ENCODE measurements at places on chromosomes 1 and 21. TPM values are rescaled to one million over a fixed set of nuclear protein-coding genes. Genes with fewer than 3 reads are reported as not detected.
A peak's percentile ranks its signal among the peaks of the same experiment; 100 is the strongest.

Gene TINAGL1
- 229 TPM for total RNA-seq

DNA sequence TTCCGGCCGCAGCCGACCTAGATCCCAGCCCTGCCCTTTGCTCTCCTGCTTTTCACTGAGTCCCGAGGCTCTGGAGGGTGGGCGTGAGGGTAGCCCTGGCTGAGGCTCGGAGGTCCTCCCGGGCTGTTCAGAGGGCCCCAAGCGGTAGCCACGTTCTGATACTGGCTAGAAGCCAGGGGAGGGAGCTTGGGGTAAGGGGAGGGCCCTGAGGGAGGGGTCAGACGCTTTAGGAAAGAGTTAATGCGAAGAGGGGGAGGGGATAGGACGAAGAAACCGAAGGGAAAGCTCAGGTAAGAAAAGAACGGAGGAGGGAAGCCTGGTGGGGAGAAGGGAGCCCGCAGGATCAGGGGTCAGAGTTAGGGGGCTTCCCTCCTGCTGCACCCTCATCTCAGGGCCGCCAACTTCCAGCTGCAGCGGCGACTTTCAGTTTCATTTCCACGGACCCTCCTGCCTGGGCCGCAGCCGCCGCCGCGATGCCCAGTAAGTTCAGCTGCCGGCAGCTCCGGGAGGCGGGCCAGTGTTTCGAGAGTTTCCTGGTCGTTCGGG is at the start of gene MOV10:
Gene MOV10 (plus strand): TSS at position 220 of the 546 bp plus-strand sequence. CDS start 254 bp downstream, at position 474.
- DNase-seq, result peak; percentile 76

- DNase-seq, result peak; percentile 69
These were observed 37.3 kb downstream of the ADARB1 start for GRCh38 chr21:45111703-45112102.

DNA sequence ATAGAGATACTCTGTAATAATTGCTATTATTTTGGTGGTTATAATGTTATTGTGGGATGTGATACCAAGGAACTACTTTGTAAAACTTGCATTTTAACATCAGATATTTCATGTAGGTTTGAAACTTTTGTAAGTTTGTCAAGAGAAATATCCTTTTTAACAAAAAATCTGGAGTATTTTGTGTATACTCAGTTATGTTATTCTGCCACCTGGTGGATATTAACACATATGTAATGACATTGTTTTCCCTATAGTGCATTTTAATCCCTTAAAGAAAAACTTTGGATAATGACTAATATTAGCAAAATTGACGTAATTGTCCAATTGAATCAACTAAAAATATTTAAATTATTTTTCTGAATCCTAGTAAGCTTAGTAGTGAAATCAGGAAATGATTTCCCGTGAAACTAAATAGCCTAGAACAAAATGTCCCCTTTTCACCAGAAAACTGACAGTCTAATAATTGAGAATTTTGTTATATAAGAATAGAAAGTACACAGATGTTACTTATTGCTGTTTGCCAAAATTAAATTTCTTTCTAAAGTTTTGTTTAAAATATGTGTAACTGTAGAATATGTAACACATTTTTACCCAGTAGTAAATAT is 39.6 kb downstream of the KCTD3 start:
- no peak for DNase-seq

- DNase-seq, result no peak
These were observed 12.7 kb downstream of the TESK2 start for GRCh38 chr1:45478121-45478814.

DNA sequence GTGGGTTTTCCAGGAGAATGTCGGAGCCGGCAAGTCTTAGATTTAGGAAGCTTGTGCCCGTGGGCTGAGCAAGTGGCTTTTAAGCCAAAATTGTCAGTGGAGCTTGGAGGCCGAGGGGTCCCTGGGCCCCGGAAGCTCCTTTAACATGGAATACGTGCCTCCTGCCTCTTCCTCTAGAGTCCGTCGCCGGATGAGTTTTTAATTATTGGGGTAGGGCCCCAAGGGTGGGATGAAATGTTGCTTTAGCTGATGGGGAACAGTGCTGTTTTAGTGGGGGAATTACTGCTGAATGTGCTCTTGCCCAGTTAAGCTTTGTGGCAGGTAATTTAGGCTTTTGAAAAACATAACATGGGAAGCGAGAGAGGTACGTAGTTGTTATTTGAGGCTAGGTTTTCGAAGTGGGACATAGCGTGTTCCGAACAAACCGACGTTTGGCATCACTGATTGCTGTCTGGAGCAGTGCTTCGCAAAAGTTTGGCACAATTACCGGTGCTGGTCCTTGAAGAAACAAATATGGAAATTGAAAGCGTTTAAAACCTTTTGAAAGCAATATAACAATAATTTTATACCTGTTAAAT is 786 bp downstream of the RPL5 start:
- DNase-seq, result peak; percentile 49

Gene CR1
- total RNA-seq, result 0.78 TPM

DNA sequence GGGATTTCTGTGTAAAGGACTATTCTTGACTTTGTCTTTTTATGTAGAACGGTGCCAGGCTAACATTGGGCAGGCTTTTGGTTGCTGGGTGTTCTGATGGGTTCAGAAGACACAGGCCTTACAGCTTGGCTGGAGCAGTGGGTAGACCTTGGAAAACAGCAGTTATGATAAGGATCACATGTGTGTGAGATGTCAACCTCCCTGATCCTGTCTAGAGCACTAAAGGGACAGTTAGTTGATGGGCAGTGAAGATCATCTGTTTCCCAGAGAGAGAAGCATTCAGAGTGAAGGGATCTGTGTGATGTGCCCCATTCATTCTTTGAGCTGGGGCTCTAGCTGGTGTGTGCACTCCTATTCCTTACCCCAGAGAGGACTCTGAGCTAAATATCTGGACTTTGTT is 88.0 kb downstream of the NOS1AP start:
- DNase-seq, result no peak

GRCh38 chr21:45983981-45984551 is 2.5 kb downstream of the COL6A1 start:
- DNase-seq, result no peak

GRCh38 chr21:24183077-24183476 is 1424.2 kb downstream of the MRPL39 start:
- no peak for DNase-seq

DNA sequence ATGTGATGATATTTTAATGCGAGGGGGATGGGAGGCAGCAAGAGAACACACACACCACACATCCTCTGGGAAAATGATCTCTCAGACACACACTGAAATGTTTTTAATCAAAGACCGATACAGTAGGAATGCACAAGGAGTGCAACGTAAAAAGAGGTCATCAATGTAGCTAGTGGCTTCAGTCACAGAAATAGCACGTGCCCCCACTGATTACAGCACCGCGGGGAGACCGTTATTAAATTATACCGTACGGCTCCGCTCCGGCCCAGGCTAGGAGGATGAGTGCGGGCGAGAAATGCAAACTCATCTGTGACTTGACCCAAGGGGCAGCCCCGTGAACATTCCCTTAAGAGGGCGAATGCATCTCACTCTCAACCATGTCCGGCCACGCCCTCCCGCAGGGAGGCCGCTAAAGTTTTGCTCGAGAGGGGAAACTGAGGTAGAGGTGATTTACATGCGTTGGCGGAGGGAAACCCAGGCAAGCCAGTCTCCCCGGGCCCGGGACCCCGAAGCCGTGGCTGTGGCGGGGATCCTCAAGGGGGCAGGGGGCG is 552 bp downstream of the UBR4 start:
- peak; percentile 49 for DNase-seq

DNA sequence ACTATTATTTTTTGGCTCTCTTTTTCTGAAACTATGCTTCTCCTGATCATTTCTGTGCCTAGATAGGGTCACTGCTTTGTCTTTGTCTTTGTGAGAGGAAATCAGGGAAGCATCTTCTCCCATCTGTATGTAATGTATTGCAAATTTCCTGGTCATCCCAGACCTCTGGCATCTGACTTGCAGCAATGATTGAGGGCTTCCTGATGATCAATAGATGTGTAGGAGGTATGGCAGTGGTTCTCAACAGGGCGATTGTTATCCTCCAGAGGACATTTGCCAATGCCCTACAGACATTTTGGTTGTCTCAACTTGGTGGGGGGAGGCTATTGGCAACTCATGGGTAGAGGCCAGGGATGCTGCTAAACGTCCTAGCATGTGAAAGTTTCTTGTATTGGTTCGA is 64.7 kb downstream of the RGL1 start:
- DNase-seq, result no peak

DNA sequence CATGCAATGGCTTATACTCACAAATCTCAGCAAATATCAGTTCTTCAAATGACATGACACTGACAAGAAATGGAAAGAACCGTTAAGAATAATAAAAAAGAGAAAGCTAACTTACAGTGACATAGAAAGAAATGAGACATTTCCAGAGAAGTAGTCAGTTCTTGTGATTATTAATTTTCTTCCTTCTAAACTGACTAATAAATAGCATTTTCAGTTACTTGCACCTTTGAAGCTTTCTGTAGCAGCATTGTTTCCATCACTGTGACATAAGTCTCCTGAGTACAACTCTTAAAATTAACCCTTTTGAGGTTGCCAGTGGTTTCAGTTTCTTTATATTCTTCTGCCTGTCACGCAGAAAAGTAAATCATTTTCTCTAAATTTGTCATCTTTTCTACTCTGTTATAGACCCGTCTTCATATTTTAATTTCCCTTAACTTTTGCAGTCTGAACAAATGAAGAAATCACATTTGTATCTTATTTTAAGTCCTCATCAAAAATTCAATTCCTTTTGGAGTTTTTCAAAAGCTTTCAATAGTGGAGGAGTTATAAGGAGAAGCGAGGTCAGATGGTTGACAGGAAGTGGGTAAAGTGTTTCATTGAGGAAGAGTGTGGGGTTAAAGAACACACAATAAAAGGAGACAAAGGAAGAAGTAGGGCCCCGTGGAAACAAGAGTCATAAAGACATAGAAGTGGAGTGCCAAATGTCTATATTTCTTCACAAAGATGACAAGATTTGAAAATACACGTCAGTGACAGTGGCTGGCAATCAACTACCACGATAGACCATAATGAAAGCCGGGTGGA is 57.9 kb upstream of the S1PR1 start:
- DNase-seq, result no peak

Gene ALX3
- not detected for total RNA-seq

GRCh38 chr1:225549821-225550220 is 103.1 kb downstream of the ENAH start:
- DNase-seq, result no peak

- no peak for DNase-seq
These were observed 467.1 kb downstream of the LMO4 start for GRCh38 chr1:87795615-87796337.

- DNase-seq, result no peak
These were observed 19.4 kb downstream of the COL6A1 start for GRCh38 chr21:46000731-46001641.

Gene CRNN
- total RNA-seq, result not detected

Gene SZT2
- 36.1 TPM for total RNA-seq

Gene FAM72D
- total RNA-seq, result not detected

Data from thyroid gland (tissue), 4 donors.